Activated CD4-positive, alpha-beta T cell treated with anti-CD3 and anti-CD28 coated beads for 24 hours (primary cell): ENCODE measurements at places on chromosomes 12 and 14.

- DNase-seq: no peak
Observed at GRCh38 chr12:109716512-109717389, 3.1 kb downstream of the FAM222A start.

DNA sequence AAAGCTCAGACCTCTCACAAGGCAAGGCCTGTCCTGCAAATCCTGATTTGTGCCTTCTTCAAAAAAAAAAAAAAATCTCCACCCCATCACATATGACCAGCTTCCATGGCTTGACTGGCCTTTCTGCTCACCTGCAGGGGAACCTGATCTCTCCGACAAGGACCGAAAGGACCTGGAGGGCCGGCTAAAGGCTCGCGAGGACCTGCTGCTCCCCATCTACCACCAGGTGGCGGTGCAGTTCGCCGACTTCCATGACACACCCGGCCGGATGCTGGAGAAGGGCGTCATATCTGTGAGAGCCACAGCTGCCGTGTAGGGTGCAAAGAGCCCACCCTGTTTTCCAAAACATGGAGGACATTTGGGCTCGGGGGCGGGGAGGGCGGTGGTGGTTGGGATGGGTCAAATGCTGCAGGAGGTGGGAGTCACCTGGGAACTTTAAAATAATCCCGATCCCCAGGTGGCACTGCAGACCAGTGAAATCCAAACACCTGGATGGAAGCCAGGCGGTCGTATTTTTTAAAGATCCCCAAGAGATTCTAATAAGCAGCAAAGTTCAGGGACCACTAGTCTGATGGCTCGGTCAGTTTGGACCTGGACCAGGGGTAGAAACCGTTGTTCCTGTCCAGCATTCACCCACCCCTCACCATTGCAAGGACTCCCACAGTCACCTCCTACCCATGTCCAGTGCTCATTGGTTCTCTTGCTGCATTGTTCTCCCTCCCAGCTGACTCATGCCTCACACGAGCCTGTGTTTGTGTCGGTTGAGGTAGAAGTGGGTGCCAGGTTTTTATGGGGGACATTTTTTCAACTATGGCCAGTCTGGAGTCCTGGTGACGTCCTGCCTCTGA, 44.8 kb downstream of the FOXN4 start:
- peak; percentile 16 for DNase-seq

DNA sequence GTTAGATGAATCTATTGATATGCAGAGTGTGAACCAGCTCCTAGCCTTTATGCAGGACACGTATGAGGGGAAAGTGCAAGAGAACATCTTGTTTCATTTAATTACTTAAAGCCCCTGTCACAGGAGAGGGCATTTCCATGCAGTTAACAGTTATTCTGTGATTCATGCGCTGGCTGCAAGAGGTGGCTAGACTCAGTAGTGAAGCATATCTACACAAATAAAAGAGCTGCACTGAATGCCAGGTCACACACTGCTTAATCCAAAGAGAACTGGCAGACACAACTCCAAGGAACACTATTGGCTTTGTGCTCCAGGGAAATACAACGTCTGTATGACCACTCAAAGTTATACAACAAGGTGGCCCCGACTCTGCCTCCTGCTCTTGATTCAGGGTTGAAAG, 394.1 kb downstream of the C12orf75 start:
- no peak for DNase-seq

DNA sequence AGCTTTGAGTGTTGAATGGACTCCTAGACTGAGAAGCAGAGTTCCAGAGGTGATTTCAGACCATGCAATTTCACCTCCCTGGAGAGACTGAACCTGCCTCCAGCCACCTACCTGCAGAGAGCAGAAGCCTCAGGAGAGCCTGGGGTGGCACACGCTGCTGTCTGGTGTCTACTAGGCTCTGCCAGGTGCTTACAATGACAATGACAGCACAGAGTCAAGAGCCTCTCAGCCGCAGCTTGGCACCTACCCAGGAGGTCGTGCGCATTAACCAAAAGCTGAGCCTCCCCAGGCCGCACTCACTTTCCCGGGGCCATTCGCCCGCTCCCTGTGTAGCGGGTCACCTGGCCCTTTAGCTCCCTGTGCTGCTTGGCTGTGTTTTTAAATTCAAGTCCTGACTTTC, 63.2 kb downstream of the TESC start:
- DNase-seq: no peak

- no peak for DNase-seq
Observed at GRCh38 chr14:104385111-104385510, 194.5 kb upstream of the C14orf180 start.

DNA sequence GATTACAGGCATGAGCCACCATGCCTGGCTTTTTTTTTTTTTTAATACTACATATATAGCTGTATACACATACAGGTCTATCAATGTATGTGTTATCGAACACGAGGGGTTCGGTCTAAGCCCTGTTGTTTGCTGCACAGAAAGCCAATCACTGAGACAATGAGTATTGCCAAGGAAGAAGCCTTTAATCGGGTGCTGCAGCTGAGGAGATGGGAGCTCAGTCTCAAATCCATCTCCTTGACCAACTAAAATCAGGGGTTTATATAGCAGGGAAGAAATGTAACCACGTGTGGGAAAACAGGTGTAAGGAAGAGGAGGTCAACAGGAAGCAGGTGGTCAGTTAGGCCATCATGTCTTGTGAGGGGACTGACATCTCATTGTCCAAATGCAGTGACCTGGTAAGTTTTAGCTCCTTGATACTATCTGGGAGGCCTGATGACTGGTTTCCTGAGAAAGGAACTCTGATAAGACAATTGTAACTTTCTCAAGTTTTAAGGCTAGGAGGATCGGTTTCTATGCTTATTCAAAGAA, 80.9 kb upstream of the MAP1LC3B2 start:
- DNase-seq: no peak

DNA sequence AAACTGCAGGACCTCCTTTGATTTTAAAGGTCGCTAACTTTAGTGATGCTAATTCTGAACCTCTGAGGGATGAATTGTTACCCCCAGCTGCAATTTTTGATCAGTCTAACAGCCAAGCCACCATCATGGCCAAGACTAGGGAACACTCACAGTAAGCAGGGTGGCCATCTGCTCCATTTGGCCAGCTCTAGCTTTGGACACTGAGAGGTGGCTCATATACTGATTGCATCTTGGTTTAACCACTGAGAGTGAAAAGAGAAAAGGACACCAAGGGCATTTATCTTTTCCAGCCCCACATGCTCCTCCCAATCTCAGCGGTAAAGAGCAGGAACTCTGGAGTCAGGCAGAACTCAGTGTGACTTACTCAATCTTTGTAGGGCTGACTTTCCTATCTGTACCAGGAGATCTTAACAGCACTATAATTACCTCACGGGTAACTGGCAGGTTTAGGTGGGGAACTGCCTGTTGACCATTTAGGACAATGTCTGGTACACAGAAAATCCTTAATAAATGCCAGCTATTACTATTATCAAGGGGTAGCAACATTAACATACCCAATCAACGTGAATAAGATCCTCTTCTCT, 6.2 kb downstream of the LPCAT3 start:
- no peak for DNase-seq

DNA sequence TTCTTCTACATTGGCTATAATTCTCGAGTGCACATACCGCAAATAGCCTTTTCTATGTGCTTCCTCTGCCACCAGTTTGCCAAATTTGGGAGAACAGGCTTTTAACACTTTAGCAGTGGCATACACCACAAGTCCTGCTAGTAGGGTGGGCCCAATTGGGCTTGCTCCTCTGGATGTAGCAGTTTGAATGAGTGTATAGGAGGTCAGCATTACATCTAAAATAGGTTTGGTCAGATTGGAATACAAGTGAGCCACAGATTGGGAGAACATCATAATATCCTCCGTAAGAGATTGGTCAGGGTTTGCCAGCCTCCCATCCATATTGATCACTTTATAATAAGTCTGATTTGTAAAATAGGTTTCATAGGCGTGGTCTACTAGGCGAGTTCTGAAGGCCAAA, 902 bp downstream of the ABCD2 start:
- no peak for DNase-seq

DNA sequence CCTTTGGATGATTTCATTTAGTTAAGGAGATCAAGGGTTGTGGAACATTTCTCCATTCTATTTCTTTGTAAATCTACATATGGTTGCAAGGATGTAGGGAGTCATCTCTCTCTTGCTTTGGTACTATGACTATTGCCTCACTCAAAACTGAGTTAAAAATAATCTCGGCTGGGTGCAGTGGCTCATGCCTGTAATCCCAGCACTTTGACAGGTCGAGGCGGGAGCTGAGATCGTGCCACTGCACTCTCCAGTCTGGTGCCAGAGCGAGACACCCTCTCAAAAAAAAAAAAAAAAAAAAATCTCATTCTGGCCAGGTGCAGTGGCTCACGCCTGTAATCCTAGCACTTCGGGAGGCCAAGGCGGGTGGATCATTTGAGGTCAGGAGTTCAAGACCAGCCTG, 24.8 kb upstream of the PPM1H start:
- no peak for DNase-seq

DNA sequence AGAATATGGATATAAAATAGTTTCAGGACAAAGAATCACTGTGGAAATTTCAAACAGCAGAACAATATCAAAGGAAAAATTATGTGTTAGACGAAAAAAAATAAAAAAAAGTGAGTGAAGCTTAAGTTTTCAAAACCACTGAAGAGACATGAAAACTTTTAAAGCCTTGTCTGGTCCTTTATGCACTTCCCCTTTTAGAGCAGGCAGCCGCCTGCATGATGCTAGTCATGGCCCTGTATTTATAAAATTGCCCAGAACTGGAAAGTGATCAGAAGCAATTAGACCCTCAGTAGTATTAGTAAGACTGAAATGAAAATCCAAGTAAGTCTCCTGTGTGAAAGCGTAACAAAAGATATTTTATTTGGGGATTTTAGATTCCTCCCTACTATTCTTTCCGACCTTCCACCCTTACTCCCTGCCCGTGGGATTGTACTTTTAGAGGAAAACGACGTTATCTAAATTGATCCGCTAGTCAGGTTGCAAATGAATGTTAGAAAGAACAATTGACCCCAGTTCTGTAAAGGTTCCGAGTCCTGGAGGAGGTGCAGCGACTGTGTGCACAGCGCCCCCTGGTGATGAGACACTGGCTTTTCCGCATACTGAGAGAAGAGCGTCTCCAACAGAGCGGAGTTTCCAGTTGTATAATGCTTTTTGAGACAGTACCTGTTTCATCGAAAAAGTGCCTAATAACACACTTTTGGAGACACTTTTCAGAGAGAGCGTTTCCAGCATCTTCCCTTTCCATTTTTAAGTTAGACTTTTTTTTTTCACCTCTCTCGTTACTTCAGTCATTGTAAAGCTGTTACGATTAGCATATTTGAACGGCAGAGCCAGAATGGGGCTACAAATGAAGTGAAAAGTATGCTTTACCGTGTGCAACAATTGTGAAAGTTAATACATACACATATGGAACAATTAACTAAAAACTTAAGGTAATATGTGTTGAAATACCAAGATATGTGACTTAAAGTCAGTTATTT, 12.4 kb downstream of the MGST1 start:
- DNase-seq: no peak

DNA sequence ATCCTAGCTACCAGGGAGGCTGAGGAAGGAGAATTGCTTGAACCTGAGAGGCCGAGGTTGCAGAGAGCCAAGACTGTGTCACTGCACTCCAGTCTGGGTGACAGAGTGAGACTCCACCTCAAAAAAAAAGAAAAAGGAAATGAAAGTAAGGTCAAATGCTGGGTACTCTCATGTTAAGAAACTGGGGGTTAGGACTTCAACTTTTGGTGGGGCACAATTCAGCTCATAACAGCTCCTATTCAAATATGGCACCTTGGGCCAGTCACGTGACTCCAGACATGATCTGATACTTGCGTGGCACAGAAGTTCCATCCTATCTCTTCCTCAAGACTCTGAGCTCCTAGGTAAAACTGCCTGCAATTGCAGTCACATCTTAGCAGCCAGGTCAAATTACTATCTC, 142.7 kb downstream of the EGLN3 start:
- no peak for DNase-seq

DNA sequence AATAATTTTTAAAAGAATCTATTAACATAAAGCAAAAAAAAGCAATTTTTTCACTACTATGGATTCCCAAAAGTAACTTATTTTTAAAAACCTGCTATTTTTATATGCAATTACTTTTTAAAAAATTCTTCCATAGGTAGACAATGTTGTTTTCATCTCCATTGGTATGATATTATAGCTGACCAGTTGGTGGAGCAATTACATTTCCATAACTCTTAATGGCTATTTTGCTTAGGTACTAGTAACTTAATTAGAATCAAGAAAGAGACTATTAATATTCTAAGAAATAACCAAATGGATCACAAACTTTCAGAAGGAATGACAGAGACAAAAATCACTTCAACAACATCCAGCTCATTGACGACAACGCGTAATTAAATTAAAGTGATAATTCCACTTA, 64.7 kb upstream of the PTCSC3 start:
- no peak for DNase-seq

DNA sequence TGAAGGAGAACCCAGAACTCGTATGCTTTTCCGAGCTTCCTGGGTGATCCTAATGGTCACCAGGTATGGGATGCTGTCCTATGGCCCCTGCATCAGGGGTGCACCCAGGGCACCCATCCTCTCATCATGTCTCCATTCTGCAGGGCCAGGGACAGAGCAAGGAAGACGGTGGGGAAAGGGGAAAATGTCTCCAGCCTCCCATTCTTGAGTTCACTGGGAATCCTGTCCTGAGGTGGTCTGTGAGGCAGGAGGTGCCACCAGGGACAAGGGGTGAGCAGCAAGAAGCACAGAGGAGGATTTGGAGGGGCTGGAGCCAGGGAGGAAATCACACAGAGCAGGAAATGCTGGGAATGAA, 14.9 kb upstream of the SLC6A12 start:
- no peak for DNase-seq

DNA sequence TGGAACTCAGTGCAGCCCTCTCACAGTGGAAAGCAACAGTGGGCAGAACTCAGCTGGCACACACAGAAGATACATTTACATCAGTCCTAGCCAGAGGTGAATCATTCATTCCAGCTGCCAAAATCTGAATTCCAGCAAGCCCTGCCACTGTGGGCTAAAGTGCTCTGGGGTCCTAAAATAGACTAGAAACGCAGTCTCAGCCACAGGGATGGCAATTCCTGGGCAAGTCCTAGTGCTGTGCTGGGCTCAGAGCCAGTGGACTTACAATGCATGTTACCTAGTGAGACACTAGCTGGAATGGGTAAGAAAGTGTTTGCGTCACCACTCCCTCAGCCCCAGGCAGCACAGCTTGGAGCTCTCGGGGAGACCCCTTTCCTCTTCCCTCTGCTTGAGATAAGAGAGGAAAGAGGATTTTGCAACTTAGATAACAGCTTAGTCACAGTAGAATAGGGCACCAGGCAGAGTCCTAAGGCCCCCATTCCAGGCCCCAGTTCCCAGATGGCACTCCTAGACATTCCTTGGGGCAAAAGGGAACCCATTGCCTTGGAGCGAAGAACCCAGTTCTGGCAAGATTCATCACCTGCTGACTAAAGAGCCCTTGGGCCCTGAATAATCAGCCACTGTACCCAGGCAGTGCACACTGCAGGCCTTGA, 592.9 kb downstream of the FSCB start:
- no peak for DNase-seq

- DNase-seq: no peak
Observed at GRCh38 chr12:92378682-92379479, 233.2 kb upstream of the BTG1 start.
